ENCODE measurements at places on chromosomes 6 and 20.

GRCh38 chr6:155185544-155185943 lies 78.3 kb upstream of the CLDN20 start:
- DNase-seq = no peak

- DNase-seq = no peak
These were observed 776.4 kb downstream of the C6orf118 start for GRCh38 chr6:164533045-164533362.

- DNase-seq = no peak
These were observed 19.2 kb downstream of the CAPN11 start for GRCh38 chr6:44177691-44178423.

DNA sequence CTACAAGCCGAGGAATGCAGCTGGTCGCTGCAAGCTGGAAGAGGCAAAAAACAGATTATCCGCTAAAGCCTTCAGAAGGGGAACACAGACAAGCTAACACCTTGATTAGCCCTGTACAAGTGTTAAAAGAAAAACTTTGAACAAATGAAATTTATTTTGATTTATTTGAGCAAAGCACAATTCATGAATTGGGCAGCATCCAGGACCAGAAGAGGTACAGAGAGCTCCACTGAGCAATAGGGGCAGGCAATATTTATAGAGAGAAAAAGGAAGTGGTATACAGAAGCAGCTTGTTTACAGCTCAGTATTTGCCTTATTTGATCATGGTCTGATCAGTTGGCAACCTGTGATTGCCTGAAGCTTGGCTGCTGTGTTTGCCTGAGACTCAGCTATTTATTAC lies 17.6 kb downstream of the HLA-DOB start:
- DNase-seq = no peak

GRCh38 chr6:158259136-158259535 lies 53.1 kb upstream of the TULP4 start:
- no peak for DNase-seq

DNA sequence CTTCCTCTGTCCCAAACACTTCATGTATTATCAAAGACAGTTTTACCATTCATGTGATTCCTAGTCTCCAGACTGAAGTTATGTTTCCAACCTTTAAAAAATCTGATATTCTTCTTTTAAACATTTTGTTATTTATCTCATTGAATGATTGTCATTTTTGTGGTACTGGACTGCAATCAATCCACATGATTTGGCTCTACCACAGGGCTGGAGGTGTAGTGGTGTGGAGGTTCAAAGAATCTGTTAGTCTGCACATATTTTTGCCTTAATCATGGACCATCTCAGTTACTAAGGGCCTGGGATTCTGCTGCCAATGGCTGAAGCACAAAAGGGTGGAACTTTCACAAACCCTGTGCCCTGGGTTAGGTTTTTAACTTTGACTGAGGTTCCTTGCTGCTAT lies 164.1 kb upstream of the JAG1 start:
- no peak for DNase-seq

DNA sequence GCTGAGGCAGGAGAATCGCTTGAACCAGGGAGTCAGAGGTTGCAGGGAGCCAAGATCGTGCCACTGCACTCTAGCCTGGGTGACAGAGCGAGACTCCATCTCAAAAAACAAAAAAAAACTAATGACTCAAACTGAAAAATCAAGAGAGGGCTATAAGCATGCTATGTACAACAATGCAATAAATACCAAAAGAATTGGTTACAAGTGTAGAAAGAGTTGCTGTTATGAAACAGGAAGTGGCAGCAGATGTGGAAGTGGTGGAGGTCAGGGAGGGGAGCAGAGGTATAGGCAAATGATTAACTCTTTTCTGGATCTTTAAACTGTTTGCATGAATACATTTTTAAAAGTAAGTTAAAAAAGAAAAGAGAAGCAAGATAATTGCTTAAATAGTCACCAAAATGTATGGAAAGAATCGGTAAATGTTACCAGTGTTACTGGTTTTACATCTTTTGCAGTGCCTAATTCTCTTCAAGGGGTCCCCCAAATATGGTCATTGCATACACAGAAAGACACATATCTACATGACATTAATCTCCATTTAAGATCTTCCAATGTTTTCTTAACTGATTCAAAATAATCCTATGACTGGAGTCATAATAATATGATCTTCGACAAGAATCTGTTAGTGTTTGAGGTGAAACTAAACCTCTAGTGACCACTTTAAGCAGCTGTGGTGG lies 15.0 kb downstream of the CALHM6 start:
- DNase-seq = peak; percentile 33

GRCh38 chr20:14848806-14849205 lies 511.4 kb upstream of the FLRT3 start:
- DNase-seq = no peak

GRCh38 chr6:73823046-73823735 lies 127.2 kb downstream of the CD109 start:
- no peak for DNase-seq

- peak; percentile 87 for DNase-seq
These were observed at the start of gene CST7 for GRCh38 chr20:24948939-24949679. Gene CST7, plus strand, starts transcription at chr20:24949269. Its CDS starts 237 bp downstream, at chr20:24949506.

DNA sequence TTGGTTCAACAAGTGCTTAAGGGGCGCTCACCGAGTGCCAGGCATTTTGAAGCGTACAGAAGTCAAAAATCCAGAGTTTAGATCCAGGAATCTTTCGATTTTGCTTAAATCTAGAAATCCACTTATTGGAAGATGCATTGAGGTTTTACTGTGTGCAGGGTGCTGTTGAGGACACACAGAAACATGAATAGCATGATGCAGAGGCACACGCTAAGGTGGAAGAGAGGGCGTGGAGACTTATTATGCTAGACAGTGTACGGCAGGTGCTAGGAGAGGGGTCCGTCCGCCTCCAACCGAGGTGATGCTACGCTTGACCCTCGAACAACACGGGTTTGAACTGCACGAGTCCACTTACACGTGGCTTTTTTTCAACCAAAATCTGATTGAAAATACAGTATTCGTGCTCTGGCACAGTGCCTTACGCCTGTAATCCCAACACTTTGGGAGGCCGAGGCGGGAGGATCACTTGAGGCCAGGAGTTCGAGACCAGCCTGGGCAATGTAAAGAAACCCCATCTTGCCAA lies 1.0 kb upstream of the KIF13A start:
- no peak for DNase-seq

DNA sequence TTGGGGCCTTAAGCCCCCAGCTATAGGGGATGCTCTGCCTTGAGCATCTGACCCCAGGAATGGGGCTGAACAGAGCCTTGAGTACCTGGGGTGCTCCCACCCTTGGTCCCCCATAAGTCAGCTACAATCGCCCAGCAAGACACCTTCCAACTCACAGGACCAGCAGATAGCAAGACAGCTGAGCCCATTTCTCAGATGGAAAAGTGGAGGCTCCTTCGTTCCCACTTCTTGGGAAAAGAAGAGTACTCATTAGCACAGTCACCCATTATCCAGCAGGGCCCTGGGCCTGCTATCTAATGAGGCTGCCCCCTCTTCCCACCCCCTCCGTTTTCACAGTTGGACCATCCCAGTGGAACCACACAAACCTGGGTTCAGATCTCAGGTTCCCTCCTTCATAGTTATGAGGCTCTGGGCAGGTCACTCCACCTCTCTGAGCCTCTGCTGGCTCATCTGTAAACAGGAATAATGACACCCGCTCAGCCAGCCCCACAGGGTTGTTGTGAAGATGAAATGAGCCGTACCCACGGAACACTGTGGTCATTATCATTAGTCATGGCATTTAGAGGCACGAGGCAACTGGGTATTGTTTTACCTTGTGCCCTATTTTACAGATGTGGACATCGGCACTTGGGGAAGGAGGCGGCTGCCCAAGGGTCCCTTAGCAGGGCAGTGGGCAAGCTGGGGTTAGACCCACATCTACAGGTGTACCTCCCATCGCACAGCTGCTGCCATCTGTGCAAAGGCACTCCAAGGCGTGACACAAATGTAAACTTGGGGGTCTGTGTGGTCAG lies 4.5 kb downstream of the LPIN3 start:
- DNase-seq = no peak

DNA sequence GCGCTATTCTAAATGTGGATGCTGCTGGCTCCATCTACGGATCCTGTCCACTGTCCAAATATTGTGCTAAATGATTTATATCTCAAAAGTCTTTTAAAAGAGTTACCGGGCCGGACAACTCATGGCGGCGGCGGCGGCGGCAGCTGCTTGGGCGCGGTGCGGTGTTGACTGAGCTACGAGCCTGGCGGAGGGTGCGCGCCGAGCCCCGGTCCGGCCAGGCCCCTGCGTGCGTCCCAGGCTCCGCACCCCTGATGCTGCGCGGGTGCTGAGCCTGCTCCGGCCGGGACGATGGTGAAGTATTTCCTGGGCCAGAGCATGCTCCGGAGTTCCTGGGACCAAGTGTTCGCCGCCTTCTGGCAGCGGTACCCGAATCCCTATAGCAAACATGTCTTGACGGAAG lies 303.4 kb downstream of the CENPW start:
- no peak for DNase-seq

DNA sequence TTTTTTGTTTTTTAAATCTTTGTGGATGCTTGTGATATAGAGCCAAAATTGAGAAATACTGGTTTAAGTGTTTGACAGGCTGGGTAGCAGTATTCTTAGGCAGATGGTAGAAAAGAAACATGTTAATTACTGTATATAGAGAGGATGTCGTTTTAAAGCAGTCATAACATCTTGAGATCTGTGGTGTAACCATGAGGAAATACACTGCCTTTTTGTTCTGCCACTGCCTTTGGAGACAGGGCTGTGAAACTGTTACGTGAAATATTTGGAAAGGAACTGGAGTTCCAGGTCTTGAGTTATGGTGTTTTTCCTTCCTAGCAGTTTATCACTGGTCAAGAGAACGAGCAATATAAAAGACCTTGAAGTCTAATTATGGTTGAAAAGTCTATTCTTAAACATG lies 19.5 kb downstream of the STXBP5 start:
- no peak for DNase-seq

- DNase-seq = no peak
These were observed 182.1 kb downstream of the KIF6 start for GRCh38 chr6:39543095-39543494.

DNA sequence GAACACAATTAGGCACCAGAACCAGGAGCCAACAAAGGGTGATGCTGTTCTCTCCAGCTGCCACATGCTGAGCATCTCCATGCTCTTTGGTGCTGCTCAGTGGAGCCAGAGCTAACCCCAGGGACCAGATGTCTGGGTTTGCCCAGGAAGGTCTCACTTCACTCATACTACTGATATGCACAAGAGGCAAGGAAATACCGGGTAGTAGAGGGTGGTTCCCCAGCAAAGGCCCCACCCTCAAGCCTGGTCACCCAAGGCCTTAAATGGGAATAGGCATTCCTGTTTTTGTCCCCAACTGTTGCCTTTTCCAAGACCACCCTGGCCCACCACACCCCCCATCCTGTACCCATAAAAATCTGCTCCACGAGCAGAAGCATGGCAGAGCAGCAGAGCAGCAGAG lies 204.5 kb upstream of the TAB2 start:
- DNase-seq = no peak

- DNase-seq = no peak
These were observed 91.2 kb upstream of the TINAG start for GRCh38 chr6:54217018-54217417.

- DNase-seq = no peak
These were observed 3.3 kb upstream of the APMAP start for GRCh38 chr20:24995741-24996448.

- no peak for DNase-seq
These were observed 9.9 kb upstream of the SNX9 start for GRCh38 chr6:157813191-157813590.

DNA sequence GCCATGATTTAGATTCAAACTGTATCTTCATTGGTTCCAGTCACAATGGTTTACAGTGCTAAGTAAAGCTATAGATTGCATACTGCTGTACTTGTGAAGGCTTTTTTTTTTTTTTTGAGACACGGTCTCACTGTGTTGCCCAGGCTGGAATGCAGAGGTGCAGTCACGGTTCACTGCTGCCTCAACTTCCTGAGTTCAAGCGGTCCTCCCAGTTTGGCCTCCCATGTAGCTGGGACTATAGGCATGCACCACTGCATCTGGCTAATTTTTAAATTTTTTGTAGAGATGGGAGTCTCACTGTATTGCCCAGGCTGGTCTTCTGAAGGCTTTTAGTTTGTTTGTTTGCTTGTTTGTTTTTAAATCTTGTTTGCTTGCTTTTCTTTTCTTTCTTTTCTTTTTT lies 24.9 kb downstream of the ITCH start:
- no peak for DNase-seq

- no peak for DNase-seq
These were observed 14.1 kb upstream of the CD24 start for GRCh38 chr6:106988664-106989063.

DNA sequence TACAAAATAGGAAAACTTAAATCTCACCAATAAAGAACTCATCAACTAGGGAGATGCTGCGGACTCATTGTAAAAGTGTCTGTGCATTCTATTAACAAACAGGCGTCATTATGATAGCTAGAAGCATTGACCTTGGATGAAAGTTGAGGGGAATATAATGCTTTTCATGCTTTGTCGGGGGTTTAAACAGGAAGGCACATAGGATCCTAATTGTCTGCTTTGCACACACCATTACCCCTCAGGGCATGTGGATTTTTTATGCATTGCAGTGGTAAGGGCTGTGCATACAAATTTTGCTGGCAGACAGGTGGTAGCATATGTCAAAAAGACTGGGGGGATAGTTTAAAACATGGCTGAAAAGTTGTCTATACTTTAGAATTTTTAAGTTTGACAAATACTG lies 447.9 kb upstream of the PLCB4 start:
- no peak for DNase-seq

GRCh38 chr6:90374201-90374600 lies 77.6 kb upstream of the BACH2 start:
- DNase-seq = no peak

DNA sequence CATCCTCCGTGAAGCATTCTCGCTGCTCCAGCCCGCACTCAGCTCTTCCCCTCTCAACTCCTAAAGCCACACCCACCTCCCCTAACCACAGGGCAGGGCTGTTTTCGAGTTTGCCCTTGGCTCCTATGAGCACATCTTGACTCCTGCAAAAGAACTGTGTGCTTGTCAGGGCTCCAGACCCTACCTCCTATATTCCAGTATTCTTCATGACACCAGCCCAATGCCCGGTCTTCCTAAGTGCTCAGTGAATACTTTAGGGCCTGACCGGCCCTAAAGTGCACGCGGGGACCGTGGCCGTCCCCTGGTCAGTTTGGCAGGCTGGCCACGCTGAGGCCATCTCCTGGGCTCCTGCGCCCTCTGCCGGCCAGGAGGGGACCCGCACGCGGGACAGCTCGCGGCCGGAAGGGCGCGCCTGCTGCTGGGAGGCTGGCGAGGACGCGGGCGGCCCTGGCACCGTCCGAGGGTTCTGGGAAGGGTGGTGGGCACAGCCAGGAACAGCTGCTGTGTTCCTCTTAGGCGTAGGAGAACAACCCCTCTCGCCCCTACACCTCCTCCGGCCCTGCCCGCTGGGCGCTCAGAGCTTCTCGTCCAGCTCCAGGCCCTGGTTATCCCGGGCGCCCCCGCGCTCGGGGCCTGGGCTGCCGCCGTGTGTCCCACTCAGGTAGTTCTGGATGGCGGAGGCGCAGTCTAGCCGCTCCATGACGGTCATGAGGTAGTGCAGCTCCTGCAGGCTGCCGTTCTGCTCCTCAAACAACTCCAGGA lies 11.0 kb downstream of the UNC5CL start:
- DNase-seq = peak; percentile 75

All from CD4-positive, alpha-beta T cell treated with Interferon alpha-2 for 1 hour (primary cell).